ENCODE measurements at places on chromosomes 4 and X.

DNA sequence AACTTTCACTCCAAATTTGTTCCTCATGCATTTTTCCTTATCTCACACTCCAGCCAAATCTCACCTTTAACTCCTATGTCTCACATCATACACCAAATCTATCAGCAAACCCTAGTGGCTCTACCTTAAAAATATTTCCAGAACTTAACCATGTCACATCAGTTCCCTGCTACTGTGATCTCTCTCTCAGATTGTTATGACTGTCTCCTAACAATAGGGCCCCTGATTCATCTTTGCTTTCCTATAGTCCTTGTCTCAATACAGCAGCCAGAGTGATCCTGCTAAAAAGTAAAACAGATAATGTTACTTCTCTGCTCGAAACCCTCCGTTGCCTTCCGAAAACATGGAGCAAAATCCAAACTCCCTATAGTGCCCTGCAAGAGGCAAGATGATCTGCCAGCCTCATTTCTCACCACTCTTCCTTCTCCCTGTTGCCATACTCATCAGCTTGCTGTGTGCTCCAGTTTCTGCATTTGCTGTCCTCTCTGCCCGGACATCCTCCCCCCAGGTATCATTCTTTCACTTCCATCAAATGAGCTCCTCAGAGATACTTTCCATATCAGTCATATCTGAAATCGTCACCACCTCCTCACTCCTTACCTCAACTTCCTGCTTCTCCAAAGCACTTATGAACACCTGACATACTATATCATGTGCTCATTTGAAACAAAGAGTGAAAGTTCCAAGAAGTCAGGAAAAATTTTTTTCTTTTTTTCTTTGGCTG, 293.4 kb upstream of the NR3C2 start:
- DNase-seq: peak; percentile 2

GRCh38 chr4:168631241-168632162, 134.7 kb downstream of the PALLD start:
- DNase-seq: peak; percentile 66

DNA sequence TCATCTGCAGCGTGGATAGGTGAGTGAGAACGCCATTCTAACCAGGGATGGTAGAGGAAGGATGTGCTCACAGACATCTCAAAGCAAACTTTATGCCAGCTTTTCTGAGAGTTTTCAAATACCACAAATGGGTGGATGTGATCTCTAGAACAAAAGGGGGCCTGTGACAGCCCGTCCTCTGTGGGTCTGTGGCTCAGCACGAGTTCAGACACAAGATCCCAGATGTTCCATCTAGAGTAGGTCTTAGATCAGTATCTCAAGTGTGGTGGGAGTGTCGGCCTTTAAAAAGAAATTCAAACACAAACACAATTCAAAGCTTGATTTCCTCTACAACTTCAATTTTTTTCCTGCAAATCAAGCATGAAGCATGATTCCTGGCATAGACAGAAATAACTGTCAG, 22.8 kb downstream of the QDPR start:
- DNase-seq: no peak

GRCh38 chr4:147709999-147710398, 21.9 kb upstream of the ARHGAP10 start:
- DNase-seq: peak; percentile 81

- no peak for DNase-seq
Measured at GRCh38 chr4:112410364-112410763, 105.6 kb downstream of the NEUROG2 start.

- DNase-seq: peak; percentile 7
Measured at GRCh38 chr4:176054942-176055341, 10.7 kb upstream of the WDR17 start.

DNA sequence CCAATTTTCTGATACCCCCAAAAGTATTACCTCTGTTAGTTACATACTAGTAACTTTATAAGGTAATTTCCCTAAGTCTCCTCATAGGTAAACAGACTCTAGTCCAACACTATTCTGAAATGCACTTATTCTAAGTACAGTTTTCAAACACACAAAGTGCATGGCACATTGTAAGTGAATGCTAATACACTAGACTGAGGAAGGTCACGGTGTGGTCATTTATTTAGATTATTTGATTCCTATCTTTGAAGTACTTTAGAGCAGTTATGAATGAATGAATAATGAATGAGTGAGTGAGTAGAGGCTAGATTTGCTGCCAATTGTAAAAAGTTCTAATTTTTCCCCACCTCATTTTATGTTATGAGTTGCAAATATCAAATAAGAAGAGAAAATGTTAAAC, 132.8 kb upstream of the UGT8 start:
- DNase-seq: no peak

GRCh38 chr4:99652596-99653436, 4.8 kb downstream of the C4orf54 start:
- DNase-seq: no peak

- no peak for DNase-seq
Measured at GRCh38 chrX:93420525-93421082, 252.8 kb downstream of the NAP1L3 start.

- no peak for DNase-seq
Measured at GRCh38 chr4:154490234-154490582, 1.4 kb downstream of the DCHS2 start.

DNA sequence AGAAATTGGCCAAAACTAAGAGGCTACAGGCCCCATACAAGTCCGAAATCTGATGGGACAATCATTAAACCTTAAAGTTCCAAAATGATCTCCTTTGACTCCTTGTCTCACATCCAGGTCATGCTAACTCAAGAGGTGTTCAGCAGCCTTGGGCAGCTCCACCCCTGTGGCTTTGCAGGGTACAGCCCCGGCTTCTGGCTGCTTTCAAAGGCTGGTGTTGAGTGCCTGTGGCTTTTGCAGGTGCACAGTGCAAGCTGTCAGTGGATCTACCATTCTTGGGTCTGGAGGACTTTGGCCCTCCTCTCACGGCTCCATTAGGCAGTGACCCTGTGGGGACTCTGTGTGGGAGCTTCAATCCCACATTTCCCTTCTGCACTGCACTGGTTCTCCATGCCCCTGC, 329.1 kb upstream of the MAD2L1 start:
- DNase-seq: no peak

DNA sequence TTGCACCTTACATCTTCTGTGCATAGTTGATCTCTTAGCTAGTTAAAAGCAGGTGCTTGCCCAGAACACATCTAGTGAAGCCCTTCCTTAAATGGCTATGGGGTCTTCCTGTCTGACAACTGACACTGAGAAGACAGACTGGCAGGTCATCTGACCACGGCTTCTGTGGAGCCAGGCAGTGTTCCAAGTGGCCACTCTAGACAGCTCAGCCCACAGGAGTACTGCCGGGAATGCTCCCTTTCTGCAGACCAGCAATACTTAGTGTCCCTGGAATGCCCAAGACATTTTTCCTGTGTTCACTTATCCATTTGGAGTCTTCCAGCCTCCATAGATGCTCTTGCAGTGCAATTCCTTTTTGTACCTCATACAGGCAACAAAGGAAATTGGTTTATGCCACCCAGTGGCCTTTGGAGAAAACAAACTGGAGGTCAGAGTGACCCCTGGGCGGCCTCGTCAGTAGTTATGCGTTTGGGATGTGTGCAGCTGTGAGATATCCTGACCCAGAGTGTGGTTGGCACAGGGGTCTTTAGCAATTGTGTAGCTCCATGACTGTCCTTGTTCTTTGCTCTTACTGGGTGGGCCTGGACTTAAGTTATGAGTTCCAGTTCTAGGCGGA, 335.5 kb downstream of the ARHGAP10 start:
- DNase-seq: no peak

DNA sequence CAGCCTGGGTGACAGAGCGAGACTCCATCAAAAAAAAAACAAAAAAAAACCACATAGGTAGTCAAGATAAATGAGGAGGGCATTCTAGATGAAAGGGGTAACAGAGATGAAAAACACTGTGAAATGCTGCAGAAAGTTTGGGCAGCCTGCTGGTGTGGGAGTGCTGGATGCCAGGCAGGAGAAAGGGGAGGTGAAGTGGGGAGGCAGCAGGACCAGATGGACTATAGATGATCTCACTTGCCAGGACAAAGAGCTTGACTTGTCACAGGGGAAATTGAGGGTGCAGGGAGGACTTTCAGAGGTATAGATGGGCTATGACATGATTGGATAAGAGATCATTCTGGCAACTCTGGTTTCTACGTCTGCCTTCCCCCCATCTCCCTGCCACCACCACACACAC, 519.7 kb upstream of the ZFP42 start:
- no peak for DNase-seq

GRCh38 chr4:7786040-7786439, 153.6 kb downstream of the AFAP1 start:
- no peak for DNase-seq

DNA sequence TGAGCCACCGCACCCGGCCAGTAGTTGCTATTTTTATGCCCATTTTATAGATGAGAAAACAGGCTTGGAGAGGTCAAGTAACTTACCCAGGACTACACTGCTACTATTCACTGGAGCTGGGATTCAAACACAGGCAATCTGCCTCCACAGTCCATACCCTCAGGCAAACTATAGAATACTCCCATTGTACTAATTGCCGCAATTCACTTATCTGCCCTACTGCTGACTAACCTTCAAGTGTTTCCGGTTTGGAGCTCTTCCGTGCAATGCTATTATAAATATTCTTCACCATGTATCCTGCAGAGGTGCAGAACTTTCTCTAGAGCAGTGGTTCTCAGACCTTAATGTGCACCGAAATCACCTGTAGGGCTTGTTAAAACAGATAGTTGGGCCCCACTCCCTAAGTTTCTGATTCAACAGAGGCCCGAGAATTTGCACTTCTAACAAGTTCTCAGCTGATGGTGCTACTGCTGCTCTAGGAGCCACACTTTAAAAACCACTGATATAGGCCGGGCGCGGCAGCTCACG, 1.9 kb upstream of the G3BP2 start:
- DNase-seq: no peak

DNA sequence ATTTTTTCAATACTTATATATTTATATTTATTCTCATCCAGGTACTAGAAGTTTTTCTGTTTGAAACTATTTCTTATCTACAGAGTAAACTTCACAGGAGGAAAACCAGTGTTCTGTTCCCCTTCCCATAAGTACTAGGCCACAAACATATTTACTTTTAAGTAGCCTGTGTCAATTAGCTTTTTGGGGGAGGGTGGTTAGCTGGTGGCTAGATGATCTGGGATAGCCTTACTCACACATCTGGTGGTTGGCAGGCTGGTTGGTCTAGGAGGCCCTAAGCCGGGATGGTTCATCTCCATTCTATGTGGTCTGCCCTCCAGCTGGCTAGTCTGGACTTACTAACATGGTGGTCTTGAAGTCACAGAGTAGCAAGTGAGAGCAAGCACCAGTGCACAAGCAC, 6.2 kb downstream of the JADE3 start:
- no peak for DNase-seq

GRCh38 chr4:76559236-76560071, 124.4 kb downstream of the SHROOM3 start:
- DNase-seq: no peak

GRCh38 chrX:84415140-84415539, 87.1 kb downstream of the HDX start:
- no peak for DNase-seq

DNA sequence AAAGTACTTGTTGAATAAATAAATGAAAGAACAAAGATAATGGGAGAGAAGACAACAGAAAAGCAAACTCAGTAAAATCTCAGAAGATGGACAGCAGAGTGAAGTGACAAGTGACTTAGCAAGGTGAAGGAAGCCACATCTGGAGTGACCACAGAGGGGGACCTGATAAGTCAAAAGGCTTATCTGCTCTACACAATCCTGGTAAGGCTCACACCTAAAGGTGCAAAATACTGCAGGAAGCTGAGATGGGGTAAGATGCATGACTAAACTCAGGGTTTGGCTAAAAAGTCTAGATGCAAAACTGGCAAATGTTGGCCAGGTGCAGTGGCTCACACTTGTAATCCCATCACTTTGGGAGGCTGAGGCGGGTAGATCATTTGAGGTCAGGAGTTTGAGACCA, 22.2 kb downstream of the TRMT2B start:
- no peak for DNase-seq

GRCh38 chr4:184854673-184855072, 28.9 kb upstream of the ACSL1 start:
- DNase-seq: no peak

GRCh38 chrX:132227383-132228112, 8.3 kb upstream of the RAP2C start:
- DNase-seq: no peak

GRCh38 chrX:139429913-139430312, 100.6 kb upstream of the F9 start:
- DNase-seq: peak; percentile 22

GRCh38 chr4:165152527-165152926, 39.9 kb upstream of the TMEM192 start:
- no peak for DNase-seq

GRCh38 chrX:152913910-152914309, 16.0 kb downstream of the ZNF185 start:
- DNase-seq: no peak

DNA sequence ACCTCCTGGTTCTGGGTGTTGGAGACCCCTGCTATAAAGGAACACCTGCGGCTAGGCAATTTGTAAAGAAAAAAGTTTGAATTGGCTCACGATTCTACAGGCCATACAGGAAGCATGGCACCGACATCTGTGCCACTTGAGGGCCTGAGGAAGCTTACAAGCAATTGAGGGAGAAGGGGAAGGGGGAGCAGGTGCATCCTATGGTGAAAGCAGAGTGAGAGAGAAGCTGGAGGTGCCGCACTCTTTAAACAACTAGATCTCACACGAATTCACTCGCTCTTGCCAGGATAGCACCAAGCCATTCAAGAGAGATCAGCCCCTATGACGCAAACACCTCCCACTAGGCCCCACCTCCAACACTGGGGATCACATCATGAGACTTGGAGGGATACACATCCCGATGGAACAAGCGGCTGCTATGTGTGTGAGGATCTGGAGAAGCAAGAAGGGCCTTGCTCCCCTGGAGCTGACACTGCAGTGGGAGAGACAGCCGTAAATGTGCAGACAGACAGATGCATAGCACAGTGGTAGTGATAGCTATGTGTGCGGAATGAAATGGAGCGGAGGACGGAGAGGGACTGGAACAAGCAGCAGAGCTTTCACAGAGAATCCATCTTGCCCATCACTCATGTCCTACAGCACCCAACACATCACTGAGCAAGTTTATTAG, 60.7 kb upstream of the HELT start:
- no peak for DNase-seq

- no peak for DNase-seq
Measured at GRCh38 chr4:68906780-68907137, 44.8 kb downstream of the UGT2A3 start.

DNA sequence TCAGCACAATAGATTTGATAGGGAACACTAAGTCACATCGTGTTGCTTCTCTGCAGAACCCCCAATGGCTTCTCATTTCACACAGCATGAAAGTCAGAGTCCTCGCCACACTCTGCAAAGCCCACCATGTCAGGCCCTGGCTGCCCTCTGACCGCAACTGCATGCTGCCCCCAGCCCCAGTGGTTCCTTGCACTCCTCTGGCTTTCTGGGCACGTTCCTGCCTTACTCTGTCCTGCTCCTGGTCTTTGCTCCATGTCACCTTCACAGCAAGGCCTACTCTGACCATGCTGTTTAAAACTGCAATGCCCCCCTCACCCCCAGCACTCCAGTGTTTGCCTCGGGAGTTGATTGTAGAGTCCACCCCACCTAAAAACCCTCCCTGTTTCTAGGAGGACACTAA, 78.1 kb downstream of the EVC start:
- no peak for DNase-seq

GRCh38 chr4:128307123-128307571, 19.5 kb upstream of the PGRMC2 start:
- DNase-seq: no peak

Measured in M059J (cell line).